NCI-H2227 treated with DMSO at 0.1 percent for 48 hours (cell line): ENCODE measurements at places on chromosomes 7 and 10.

DNA sequence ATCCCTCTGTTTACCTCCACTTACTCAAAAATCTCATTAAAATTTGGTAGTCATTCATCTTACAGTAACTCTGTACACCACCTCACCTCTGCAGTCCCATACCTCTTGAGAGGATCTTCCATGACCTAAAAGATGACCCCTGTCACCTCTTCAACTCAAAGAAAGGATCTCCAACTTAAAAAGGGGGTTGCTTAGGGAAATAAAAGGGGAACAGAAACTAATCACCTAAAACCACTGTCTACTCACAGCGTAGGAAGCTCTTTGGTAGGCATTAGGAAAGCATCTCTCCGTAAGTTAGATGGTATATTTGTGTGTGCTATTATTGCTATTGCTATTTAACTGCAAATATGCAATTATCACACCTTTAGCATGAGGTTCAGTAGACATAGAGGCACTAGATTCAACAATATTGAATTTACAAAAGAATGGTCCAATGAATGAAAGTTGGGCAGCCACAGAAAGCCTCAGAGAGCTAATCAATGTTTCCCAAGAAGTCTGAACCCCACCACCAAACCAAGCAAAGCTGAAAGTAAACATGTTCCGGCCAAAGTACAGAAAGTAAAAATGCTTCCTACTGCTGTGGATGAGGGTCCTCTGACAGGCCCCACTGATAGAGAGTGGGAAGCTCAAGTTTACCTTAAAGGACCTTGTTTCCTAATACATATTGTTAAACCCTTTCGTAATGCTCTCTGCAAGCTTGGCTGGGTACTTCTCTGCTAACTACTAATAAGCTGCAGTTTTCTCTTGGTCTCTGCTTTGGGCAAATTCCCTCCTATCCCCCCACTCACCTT is 105.8 kb downstream of the GRM8 start:
- no peak for DNase-seq

- DNase-seq = no peak
Observed at GRCh38 chr7:40493609-40494051, 358.8 kb downstream of the SUGCT start.

GRCh38 chr10:44724415-44725174 is 186.5 kb upstream of the TMEM72 start:
- DNase-seq = no peak

GRCh38 chr10:6102128-6102527 is 13.3 kb downstream of the RBM17 start:
- DNase-seq = no peak
